CD4-positive, alpha-beta T cell (primary cell): ENCODE measurements at places on chromosomes 3 and 15.

- no peak for DNase-seq
- H3K4me1 ChIP-seq: no peaks in the 10 kb centered on the region
- H3K27me3 ChIP-seq: no peaks in the 10 kb centered on the region
- H3K27ac ChIP-seq: no peak overlapping the region
Observed at GRCh38 chr15:61182946-61183345, 46.2 kb downstream of the RORA start.

DNA sequence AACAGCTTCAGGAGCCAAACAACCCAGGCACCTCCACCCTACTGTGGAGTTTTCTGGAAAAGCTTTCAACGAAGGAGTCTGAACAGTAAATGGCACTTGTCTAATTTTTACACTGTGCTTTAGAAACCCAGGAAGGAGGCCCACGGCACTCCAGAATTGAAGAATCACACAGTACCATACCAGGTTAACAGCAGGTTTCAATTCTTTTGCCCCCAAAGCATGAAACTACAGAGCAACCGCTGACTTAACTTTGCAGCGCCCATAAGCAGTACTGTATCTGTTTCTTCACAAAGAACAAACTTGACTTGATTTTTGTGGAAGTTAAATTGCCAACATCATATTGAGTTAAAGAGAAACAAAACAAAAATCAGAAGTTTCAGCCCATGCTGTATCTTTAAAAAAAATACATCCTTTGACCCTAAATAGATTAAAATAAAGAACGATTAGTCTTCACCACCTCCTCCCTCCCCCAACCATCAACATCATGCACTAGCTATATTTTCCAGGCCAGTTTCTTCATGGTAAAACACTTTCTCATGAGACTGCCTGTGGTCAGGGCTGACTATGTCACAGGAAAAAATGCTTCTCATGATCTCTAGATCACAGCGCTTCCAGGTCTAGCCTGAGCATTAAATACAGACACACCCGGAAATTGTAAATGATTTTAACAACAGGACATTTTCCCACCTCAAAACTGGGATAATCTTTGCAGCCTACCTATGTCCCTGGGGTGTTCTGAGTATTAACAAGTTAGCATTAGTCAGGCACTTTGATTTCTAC, 456.3 kb downstream of the FOXP1 start:
- no peak for DNase-seq
- H3K36me3 ChIP-seq: peaks cover 9% of the 10 kb centered on the region
- peak overlapping the region; percentile 93 for H3K27ac ChIP-seq
- H3K4me3 ChIP-seq: peak overlapping the region; percentile 70
- no peaks in the 10 kb centered on the region for H3K27me3 ChIP-seq

DNA sequence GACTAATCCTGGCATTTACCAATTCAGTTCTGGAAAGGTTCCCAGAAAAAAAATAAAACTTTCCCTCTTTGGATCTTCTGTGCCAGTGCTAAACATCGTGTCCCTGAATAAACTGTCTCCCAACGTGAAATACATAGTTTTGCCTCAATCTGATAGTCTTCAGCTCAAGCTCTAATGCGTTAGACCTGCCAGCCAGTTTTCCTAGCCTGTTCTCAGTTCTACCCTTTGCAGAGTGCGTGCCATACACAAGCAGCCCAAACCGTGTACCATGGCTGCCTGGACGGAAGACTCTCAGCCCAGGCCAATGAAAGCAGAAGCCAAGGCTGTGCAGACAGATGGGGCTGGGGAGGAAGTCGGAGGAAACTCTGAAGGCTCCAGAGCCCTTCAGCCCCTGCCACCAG, 11.4 kb upstream of the OCA2 start:
- peaks cover 8% of the 10 kb centered on the region for H3K27me3 ChIP-seq
- H3K4me1 ChIP-seq: peaks cover 20% of the 10 kb centered on the region
- no peak for DNase-seq
- no peak overlapping the region for H3K27ac ChIP-seq
- H3K4me3 ChIP-seq: no peak overlapping the region

- no peaks in the 10 kb centered on the region for H3K27me3 ChIP-seq
- no peak for DNase-seq
- peaks cover 6% of the 10 kb centered on the region for H3K4me1 ChIP-seq
- H3K36me3 ChIP-seq: peaks cover 43% of the 10 kb centered on the region
- no peak overlapping the region for H3K4me3 ChIP-seq
Observed at GRCh38 chr3:152348436-152349177, 79.9 kb downstream of the MBNL1 start.

DNA sequence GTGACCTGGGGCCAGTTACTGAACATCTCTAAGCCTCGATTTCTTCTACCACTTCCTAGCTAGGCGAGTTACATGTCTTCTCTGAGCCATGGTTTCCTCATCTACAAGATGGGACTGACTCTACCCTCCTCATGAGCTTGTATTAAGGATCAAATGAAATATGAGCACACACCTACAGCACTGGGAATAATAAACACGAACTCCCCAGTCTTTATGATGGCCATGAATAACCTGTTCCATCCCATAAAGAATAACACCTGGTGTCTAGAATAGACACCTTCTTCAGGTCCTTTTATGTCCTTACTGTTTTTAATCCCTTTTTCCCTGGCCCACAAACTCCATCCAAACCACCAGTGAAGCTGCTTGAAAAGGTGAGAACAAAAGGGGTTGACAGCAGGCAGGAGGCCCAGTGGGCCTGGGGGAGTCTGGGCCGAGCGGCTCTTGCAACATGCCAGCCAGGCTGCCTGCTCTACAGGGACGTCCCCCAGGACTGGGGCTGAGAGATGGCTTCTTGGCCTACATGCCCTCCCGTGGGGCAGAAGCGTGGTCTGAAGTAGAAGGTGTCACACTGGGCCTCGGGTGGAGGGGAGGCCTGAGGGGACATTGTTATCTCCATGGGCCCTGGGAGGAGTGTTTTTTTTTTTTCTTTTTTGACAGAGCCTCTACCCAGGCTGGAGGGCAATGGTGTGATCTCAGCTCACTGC, 178.2 kb downstream of the RAB11A start:
- DNase-seq: no peak
- H3K36me3 ChIP-seq: no peaks in the 10 kb centered on the region
- no peak overlapping the region for H3K27ac ChIP-seq
- no peaks in the 10 kb centered on the region for H3K4me1 ChIP-seq
- peaks cover 3% of the 10 kb centered on the region for H3K27me3 ChIP-seq

DNA sequence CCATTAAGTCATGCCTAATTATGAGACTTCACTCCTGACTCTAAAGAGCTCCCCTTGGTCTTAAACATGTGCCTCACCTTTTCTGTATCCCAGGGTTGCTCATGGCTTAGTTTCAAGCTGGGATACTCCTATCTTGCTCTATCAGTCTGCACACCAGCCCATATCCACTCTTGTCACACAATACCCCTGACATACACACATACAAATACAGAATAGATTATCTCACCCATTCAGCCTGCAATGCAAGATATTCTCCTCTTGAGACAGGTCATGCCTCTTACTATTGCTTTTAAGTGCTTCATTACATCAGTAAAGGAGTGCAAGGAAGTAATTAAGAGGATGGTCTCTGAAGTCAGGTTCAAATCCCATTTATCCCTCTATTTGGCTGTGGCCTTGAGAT, 587.3 kb downstream of the IGSF11 start:
- H3K27ac ChIP-seq: no peak overlapping the region
- H3K4me1 ChIP-seq: no peaks in the 10 kb centered on the region
- no peaks in the 10 kb centered on the region for H3K36me3 ChIP-seq
- H3K4me3 ChIP-seq: no peak overlapping the region

GRCh38 chr15:69539345-69539744, 86.7 kb downstream of the RPLP1 start:
- no peaks in the 10 kb centered on the region for H3K4me1 ChIP-seq
- no peak overlapping the region for H3K27ac ChIP-seq
- H3K4me3 ChIP-seq: no peak overlapping the region
- H3K27me3 ChIP-seq: no peaks in the 10 kb centered on the region
- no peaks in the 10 kb centered on the region for H3K36me3 ChIP-seq

DNA sequence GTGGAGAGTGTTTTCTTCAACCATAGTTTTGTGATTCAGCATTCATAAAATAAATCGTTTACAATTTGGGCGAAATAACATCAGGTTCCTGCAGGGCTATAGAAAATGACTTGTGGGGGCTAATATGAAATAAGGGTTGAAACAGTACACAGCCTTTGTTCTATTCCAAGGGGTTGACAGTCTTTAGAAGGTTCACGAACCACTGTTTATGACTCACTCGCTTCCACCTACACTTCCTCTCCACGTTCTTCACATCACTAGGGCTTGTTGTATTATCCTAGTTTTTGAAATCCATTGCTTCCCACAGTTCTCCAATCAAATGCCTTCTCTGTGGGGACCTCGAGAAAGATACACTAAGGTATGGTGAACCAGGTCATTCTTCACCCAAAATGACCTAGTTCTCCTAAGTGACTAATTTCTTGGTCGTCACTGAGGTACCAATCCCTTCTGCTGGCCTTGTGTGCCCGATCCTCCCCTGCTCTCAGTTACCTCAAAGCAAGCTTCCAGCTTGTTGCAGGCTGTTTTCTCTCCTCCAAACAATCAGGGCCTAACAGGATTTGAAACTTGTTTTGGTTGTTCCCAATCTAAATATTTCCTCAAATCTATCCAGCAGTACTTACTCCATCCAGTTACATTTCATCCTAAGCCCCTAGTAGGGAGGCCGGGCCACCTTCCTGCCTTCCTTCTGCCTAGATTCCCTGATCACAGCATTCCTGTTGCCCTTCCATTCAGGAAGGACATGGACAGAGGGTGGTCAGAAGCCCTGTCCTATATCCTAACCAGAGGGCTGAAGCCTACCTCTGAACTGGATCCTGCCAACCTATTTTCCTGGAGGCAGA, 23.1 kb upstream of the TBL1XR1 start:
- DNase-seq: no peak
- H3K4me1 ChIP-seq: peaks cover 21% of the 10 kb centered on the region
- H3K36me3 ChIP-seq: no peaks in the 10 kb centered on the region
- no peak overlapping the region for H3K27ac ChIP-seq
- no peak overlapping the region for H3K4me3 ChIP-seq
- H3K27me3 ChIP-seq: no peaks in the 10 kb centered on the region
